ENCODE measurements at places on chromosomes 1 and 21.

DNA sequence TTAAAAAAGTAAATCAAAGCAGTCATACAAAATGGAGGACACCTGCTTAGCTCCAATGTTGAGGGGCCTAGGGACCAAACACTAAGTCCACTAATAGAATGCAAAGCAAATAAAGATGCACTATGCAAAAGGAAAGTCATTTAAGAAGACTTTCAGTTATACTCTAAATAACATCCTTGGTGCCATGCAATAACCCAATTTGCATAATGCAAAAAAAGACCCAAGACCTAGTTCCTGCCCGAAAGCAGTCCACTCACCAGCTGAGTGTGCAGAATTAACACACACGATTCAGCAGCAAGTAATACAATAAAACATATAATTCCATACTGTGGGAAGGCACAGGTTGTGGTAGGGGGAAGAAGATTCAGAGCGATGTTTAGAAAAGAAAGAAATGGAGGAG is 101.8 kb downstream of the TGFBR3 start:
- DNase-seq, result no peak

DNA sequence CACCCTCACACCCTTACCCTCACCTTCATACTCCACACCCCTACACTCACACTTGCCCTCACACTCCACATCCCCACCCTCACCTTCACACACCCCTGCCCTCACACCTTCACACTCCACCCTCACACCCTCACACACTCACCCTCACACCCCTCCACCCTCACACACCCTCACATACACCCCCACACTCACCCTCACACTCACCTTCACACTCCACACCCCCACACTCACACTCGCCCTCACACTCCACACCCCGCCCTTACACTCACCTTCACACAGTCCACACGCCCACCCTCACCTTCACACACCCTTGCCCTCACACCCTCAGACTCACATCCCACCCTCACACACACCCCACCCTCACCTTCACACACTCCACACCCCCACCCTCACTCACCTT is 43.6 kb upstream of the EDN2 start:
- no peak for DNase-seq

DNA sequence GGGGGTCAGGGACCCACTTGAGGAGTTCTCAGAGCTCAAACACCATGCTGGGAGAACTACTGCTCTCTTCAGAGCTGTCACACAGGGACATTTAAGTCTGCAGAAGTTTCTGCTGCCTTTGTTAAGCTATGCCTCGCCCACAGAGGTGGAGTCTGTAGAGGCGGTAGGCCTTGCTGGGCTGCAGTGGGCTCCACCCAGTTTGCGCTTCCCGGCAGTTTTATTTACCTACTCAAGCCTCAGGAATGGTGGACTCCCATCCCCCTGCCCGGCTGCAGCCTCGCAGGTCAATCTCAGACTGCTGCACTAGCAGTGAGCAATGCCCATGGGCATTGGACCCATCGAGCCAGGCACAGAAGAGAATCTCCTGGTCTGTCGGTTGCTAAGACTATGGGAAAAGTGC is 706.4 kb downstream of the LRRIQ3 start:
- DNase-seq, result no peak

GRCh38 chr21:33302796-33303195 is 22.0 kb upstream of the IFNAR1 start:
- DNase-seq, result no peak

GRCh38 chr1:42613803-42614131 is 44.5 kb upstream of the PPIH start:
- no peak for DNase-seq
